ENCODE measurements at places on chromosomes 3 and 15.

DNA sequence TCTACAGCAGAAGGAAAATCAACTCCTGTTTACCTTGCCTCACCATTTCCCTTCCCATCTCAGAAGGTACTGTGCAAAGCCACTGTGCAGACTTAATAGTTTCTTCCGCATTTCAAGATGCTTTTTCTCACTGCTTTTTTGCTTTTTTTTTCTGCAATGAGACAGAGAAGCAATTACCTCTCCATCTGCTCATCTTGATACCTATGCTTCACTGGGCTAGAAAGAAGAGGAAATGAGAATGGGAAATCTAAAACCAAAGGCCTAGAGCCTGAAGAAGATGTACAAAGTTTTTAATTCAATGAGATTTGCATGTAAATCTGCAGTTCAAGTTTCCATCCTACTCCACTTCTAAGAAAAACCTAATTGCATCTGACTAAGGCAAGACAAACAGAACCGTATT, 238.1 kb upstream of the SETMAR start:
- no peak for DNase-seq

DNA sequence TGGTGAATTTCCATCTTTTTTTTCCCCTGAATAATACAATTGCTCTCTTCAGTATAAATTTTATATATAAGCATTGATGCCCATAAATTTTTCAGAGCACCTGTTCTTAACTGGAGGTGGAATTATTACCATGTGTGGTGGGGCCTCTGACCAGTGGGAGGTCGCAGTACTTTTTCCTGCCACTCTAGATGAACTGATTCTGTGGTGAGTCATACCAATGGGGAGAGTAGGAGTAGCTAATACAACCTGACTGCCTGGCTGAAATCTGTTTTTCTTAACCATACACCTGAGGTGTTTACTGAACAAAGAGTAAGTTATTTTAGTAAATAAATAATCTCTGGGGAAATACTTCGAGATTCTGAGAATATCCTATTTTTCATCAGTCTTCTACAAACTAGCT, 67.2 kb downstream of the UNC13C start:
- no peak for DNase-seq

GRCh38 chr15:76939715-76940114, 8.2 kb downstream of the RCN2 start:
- DNase-seq, result no peak

DNA sequence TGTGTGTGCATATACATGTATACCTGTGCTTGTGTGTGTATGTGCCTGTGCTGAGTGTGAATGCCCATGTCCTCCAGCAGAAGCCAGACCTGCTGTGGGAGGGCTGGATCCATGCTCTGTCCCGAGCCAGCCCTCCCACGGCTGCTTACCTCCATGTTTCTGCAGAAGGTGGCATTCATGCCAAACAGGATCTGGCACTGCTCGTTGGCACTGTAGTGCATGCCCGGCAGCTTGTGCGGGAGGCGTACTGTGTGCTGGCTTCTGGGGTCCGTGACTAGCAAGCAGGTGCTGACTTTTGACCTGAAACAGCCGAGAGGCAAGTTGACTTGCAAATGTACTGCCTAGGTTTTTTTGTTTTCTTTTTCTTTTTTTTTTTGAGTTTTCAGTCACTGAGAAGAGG, 189.3 kb downstream of the ADAMTS17 start:
- no peak for DNase-seq

DNA sequence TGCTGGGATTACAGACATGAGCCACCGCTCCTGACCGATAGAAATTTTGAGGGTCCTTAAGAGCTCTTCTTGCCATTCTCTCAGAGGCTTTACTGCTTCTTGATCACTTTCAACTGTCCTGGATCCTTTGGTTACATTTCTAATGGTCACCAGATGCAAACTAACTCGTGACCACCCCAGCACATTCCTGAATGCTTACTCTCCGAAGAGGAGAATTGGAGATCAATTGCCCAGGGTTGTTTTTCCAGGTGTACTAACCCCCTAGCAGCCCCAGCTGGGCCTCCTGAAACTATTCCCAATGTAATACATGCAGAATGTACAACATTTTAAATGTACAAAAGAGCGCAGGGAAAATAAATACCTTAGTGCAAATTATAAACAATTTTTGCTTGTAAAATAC, 65.1 kb upstream of the TBL1XR1 start:
- DNase-seq, result no peak

DNA sequence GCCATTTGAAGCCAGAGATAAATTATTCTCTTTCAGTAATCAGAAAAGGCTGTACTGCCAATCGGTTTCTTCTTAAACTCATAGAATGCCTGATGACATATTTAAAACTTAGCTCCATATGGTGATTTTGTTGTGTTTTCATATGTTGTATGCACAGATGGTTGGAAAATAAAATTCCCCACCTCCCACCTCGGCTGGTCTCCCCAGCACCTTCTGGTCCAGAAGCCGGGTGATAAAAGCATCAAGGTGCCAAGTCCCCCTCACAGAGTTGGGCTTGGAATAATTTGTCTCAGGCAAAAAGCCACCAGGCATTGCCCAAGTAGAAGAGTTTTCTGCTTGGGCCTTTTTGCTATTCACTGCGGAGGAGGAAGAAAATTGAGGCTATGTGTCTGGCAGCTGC, 18.4 kb downstream of the LARS2 start:
- no peak for DNase-seq

DNA sequence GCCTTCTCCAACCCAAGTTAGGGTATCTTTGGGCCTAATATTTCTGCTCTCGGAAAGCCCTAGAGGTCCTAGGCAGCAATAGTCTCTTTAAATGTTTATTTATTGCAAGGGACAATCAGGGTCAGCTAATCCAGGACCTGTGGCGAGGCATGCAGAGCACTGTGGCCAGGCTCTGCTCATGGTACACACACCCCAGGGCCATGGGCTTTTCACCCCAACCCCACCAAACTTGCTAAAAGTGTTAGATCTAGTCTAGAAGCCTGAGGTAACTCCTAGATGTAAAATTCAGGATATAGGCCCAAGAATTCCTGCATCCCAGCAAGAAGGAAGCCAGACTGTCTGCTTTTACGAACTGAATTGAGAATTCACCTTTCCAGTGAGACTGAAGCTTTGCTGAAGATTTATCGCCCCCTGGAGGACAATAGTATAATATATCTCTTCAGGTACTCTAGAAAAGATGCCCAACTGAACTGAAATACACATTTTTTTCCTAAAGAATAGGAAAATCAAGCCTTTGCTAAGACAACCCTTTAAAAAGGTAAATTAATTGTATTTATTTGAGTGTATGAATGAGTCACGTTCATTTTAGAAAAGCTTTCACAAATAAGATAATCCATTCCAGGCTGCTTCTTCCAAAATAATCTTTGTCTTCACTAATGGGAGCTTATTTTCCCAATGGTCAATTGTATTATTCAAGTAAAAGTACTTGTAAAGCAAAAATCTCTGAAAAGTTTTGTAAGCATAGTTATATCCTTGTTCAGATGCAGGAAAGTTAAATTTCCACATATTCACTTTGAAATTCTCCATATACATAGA, 89.8 kb downstream of the LRRC3B start:
- DNase-seq, result no peak

- DNase-seq, result no peak
Observed at GRCh38 chr3:127734754-127735473, 62.2 kb downstream of the ABTB1 start.

- no peak for DNase-seq
Observed at GRCh38 chr15:40695469-40695890, 506 bp downstream of the RAD51 start.

DNA sequence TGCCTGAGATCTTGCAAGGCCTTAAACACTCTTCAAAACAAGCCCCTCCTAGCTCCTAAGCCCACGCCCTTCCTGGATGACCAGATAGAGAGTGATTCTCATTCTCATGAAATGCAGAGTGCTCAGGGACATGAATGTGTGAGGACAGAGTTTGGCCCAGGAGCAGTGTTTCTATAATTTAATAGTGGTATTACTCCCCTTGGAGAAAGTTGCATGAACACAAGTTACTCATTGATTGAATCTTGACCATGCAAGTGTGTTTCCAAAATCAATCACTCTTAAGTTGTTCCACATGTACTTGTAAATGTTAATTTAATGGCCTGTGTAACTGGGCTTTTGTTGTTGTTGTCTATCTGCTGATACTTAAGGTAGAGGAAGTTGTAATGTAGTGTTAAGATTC, 181.6 kb downstream of the ADAMTSL3 start:
- DNase-seq, result no peak

DNA sequence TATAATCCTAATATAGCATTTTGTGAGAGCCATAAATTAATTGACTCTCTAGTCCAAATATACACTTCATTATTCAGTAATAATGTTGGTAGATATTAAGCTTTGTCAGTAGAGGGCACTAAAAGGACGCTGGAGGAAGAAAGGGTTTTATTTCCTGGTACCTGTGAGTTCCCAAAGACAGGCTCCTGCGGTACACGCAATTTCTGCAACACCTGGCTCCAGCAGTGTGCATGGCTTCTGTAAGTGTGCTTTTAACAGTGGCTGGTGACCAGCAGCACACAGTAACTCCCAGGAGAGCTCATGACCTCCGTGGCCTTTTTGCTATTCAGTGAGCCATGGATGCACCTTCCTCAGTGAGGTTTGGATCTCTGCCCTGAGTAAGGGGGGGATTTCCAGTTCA, 338.3 kb upstream of the ZNF385D start:
- DNase-seq, result no peak

- no peak for DNase-seq
Observed at GRCh38 chr3:38610934-38611333, 38.6 kb downstream of the SCN5A start.

GRCh38 chr3:114328345-114328744, 34.5 kb downstream of the TIGIT start:
- DNase-seq, result no peak
